ENCODE measurements at places on chromosomes 5 and 9.

GRCh38 chr5:144313147-144313726 is 142.6 kb downstream of the KCTD16 start:
- DNase-seq = no peak

GRCh38 chr9:114721491-114722079 is 39.6 kb upstream of the TEX48 start:
- DNase-seq = no peak

- no peak for DNase-seq
These were observed 3.9 kb upstream of the PLPP1 start for GRCh38 chr5:55538661-55539060.

DNA sequence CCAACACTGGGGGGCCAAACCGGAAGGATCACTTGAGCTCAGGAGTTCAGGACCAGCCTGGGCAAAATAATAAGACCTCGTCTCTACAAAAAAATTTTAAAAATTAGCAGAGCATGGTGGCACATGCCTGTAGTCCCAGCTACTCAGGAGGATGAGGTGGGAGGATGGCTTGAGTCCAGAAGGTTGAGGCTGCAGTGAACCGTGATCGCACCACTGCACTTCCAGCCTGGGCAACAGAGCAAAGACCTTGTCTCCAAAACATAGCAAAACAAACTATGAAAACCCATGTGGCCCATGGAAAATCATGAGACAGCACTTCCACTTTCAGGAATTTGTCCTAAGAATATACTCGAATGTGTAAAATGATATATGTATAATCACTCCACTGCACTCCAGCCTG is 6.1 kb downstream of the SETX start:
- no peak for DNase-seq

- DNase-seq = no peak
These were observed 53.7 kb downstream of the EXD3 start for GRCh38 chr9:137369061-137369787.

- no peak for DNase-seq
These were observed 20.3 kb downstream of the SLC45A2 start for GRCh38 chr5:33964132-33964700.

- no peak for DNase-seq
These were observed 349.2 kb upstream of the ADAMTSL1 start for GRCh38 chr9:18124760-18125159.

- DNase-seq = no peak
These were observed 9.8 kb upstream of the CPLX2 start for GRCh38 chr5:175861337-175862130.

DNA sequence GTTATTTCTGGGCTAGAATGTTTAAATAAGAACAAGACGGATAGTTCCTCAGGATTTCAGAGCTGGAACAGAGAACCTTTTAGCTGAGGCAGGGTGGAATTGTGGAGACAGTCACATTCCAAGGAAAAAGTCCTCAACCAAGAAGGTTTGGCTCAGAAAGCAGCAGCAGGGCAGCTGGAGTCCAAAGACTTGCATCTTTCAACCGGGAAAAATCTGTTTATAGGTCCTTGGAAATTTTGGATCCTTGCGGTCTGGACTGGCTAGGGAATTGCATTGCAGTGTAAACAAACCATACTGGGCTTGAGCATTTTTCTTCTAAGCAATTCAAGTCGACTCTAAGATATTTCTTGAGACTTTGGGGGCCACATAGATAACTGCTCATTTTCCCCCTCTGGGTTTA is 40.8 kb upstream of the HMHB1 start:
- no peak for DNase-seq

- no peak for DNase-seq
These were observed 82.9 kb downstream of the ANGPTL2 start for GRCh38 chr9:127039492-127039891.
